Stimulated activated CD8-positive, alpha-beta memory T cell treated with anti-CD3 and anti-CD28 coated beads, Interleukin-7, amount 100 ng/mL, for 4 hours (primary cell): ENCODE measurements at places on chromosomes 6 and 20.

DNA sequence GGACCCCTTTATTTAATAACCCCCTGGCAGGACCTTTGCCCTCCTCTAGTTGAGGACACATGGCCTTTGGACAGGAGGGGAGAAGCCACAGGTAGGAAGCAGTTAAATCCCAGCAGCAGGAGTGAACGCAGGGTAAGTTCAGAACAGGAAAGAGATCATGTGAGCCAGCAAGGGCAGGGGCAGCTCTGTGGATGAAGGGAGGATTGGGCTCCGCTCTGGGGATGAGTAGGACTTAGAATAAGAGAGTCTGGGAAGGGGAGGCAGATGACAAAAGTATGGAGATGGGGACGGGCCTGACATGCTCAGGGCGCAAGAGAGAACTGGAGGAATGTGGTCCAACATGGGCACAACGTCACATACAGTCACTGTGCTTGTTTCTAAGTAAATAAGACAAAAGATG is 89.0 kb downstream of the NDUFAF5 start:
- DNase-seq = no peak

- DNase-seq = no peak
Measured at GRCh38 chr20:22020201-22020600, 314.7 kb downstream of the PAX1 start.

DNA sequence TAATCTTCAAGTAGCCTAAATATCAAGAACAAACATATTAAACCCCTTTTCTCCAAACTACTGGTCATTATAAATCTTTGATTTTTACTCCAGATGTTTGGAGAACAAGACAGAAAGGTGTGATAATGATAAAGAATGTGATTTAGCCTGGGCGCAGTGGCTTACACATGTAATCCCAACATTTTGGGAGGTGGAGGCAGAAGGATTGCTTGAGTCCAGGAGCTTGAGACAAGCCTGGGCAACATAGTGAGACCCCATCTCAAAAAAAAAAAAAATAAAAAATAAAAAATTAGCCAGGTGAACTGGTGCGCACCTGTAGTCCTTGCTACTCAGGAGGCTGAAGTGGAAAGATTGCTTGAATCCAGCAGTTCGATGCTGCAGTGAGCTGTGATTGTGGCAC is 35.1 kb upstream of the FUCA2 start:
- DNase-seq = no peak

- DNase-seq = no peak
Measured at GRCh38 chr20:47857569-47858464, 72.5 kb upstream of the SULF2 start.

GRCh38 chr6:158231551-158232315 is 63.6 kb downstream of the GTF2H5 start:
- peak; percentile 71 for DNase-seq

- DNase-seq = no peak
Measured at GRCh38 chr6:154638369-154638768, 94.8 kb upstream of the SCAF8 start.

GRCh38 chr6:81086991-81087390 is 665.5 kb downstream of the TENT5A start:
- no peak for DNase-seq

GRCh38 chr6:10429638-10430427 is 15.0 kb upstream of the TFAP2A start:
- no peak for DNase-seq

DNA sequence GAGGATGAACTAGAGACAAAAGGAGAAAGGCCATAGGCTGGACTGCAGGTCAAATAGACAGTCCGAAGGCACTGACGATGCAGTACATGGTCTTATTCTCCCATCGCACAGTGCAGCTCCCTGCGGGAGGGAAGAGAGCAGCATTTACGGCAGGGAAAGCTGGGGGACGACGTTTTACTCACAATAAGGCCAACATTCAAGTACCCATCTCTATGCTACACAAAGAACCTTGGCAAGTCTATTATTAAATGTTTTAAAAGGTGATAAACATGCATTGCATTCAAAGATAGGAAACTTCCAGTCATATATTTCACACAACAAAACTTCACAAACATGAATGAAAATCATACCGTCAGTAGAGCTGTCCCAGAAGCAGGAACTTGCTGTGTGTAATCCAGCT is 7.8 kb downstream of the DYNLT1 start:
- DNase-seq = no peak

DNA sequence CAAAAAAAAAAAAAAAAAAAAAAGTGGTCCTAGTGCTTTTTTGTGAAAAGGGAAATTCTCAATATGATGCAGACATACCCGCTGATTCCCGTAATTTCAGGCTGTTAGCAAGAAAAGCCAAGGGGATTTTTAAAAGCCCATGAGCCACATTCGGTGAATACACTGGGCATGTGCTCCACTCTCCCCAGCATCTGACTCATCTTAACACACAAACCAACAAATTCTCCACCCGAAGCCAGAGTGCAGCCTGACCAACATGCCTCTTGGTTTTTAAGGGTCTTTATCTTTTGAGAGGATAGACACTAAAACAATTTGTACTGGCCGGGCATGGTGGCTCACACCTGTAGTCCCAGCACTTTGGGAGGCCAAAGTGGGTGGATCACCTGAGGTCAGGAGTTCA is 45.5 kb upstream of the CD83 start:
- DNase-seq = no peak

DNA sequence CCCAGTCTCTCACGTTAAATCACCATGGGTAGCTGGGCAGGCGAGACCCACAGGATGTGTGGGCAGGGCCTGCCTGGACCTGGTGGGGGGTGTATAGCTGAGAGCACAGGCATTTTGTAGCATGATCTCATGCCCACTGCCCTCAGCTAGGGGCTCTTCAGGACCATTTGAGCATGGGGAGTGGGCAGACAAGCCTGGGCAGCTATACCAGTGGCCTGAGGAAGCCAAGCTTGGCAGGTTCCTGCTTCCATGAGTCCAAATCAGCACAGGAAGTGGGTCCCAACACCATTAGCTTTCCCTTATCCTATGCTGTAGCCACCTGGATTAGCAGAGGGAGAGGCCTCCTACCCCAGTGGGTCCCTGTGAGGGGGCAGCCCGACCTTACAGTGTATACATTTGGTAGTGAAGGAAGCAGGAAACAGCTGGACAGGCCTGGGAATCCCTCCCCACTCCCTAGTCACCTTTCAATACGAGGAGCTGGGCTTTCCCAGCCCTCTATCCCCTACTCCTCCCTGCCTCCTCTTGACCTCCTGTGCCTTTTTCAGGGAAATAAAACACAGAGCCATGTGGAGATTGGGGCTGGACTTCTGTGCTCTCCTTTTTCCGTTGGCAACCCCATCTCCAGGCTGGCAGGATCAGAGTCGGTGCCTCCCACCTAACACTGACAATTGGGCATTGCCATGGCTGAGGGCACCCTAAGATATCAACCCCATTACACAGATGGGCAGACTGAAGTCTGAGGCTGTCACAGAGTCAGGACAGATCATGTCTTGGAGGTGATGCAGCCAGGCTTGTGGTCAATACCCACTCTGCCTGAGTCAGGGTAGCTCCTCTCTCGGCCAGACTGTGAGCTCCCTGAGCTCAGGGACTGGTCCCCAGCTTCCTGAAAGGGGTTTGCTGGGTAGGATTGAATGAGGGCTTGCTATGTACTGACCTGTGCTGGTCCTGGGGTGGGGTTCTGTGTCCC is 59.8 kb downstream of the MRPL14 start:
- DNase-seq = no peak

DNA sequence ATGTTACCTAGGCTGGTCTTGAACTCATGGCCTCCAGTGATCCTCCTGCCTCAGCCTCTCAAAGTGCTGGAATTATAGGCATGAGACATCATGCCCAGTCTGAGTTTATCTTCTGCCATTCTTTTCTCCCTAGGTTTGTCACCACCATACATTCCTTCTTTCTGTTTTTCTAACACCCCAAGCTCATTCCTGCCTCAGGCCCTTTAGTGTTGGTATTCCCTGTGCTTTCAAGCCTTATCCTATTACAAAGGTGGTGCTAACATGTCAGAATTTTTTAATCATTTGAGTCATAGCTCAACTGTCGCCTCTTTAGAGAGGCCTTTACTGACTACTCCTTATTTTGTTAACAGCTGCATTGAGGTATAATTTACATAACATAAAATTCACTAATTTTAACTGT is 221.1 kb upstream of the PRSS16 start:
- no peak for DNase-seq

- DNase-seq = no peak
Measured at GRCh38 chr6:90403489-90404381, 107.1 kb upstream of the BACH2 start.

DNA sequence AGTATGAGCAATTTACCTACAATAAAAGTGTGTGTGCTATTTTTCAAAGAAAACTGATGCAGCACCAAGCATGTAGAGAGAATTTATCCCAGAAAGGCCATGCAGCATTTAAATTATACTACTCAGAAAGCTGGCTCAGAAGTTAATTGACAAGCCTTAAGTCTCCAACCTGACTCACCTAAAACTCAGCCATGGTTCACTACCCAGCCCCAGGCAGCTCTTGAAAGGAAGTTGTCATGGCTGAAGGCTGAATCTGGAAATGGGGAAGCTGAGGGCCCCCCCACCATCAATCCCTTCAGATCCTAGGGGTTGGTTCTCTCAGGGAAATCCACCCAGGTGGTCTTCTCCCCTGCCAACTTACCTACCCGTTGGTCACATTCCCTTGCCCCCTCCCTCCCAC is 19.7 kb downstream of the PPIL6 start:
- no peak for DNase-seq

GRCh38 chr20:49894073-49894470 is 21.3 kb downstream of the SPATA2 start:
- no peak for DNase-seq

- DNase-seq = no peak
Measured at GRCh38 chr20:38126146-38126921, 38.7 kb downstream of the TGM2 start.

DNA sequence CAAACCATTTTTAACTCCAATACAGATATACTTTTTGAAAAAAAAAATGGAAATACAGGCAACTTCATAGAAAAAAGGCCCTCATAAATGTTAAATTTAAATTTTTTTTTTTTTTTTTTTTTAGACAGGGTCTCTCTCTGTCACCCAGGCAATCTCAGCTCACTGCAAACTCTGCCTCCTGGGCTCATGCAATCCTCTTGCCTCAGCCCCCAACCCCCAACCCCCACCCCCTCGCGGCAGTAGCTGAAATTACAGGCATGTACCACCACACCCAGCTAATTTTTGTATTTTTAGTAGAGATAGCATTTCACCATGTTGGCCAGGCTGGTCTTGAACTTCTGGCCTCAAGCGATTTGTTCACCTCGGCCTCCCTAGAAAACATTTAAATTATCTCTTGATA is 12.8 kb upstream of the ULBP3 start:
- no peak for DNase-seq

- no peak for DNase-seq
Measured at GRCh38 chr20:50592282-50593004, 82.3 kb downstream of the PTPN1 start.

DNA sequence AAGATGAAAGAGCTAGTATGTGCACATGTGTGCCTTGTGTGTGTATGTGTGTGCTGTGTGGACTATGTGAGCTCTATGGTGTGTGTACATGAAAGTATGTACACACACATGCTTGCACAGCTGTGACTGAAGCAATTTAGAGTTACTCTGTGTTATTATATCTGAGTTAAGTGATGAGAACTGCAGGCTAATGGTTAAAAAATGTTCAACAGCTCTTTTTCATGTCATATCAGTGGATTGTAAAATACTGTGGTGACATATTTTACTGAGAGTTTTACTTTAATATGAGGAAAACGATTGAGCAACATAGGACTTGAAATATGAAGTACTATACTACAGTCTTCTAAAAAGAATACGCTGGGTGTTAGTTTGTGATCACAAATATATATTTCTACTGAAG is 195.7 kb upstream of the KCNK16 start:
- no peak for DNase-seq

DNA sequence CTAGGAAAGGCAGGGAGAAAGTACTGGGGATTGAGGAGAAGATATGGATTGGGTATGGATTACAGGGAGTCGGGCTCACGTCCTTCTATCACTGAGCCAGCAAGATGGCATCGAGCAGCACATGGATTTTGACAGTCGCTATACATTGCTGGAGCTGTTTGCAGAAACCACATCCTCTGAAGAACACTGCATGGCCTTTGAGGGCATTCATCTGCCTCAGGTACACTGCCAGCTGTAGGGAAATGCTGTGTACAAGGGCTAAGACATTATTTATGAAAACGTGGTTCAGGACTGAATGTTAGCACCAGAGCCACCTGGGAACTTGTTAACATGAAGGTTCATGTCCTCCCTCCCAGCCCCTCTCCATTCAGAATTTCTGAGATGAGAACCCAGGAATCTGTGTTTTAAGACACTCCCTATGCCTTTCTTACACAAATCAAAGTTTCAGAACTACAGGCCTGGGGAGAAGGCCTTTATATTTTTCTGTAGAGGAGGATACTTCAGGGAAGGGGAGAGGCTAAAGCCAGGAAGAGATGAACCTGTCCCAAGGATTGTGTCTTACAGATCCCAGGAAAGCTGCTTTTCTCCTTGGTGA is 3.5 kb downstream of the CUL9 start:
- DNase-seq = no peak

- DNase-seq = peak; percentile 10
Measured at GRCh38 chr6:148831064-148831463, 84.2 kb downstream of the UST start.

DNA sequence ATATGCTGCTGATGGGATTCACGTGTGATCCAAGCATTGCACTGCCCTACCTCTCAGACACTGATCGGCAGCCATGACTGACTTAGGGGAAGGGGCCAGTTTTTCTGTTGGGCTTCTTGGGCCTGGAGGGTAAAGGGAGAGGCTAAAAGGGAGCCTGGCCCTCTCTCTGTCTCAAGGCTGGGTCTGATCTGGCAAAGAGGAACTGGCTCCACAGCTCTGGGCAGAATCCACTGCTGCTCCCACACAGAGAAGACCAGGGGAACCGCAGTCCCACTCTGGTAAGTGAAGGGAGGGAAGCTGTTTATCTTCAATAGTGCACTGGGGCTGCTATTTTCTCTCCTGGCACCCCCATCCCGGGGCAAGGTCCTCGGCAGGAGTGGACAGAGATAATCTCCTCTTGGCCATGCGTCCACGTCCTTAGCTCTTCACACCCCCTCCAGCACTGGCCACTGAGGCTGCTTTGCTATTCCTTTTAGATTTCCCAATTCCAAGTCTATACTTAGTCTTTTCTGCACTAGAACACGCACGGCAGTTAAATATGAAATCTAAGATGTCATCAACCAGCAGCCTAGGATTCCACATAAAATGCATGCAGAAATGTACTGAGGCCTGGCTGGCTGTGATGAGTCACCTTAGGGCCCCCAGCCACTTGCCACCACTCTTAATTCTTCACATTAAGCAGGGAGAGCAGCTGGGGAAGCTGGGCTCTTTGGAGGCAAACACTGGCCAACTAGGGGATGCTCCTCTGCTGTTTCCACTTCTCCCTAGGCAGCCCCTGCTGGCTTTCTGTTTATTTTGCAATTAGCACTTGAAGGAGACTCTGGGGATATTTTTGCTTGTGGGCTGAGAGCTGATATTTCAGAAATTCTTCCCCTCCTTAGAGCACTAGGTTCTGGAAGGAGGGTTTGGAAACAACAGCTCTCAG is 87.8 kb upstream of the ARMC2 start:
- no peak for DNase-seq

- no peak for DNase-seq
Measured at GRCh38 chr6:69542494-69542893, 254.3 kb downstream of the LMBRD1 start.
